DMS79 treated with DMSO at 0.1 percent for 48 hours (cell line): ENCODE measurements at places on chromosomes 12 and 14.

DNA sequence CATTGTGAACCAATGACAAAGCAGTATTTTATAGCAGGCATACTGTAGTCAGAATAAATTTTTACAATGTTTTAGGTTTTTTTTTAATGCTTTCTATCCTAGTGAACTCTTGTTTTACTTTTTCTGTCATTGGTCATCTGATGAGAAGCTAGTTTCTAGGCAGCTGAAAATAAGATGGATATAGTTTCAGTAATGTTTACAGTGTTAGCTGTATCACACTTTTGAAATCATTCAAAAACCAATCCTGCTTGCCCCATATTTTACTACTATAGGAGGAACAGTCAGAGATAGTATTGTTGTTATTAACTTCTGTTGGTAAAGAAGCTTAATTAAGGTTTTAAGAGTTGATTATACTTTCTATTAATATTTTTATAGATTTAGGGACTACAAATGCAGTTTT lies 24.5 kb downstream of the USP15 start:
- no peak for DNase-seq

DNA sequence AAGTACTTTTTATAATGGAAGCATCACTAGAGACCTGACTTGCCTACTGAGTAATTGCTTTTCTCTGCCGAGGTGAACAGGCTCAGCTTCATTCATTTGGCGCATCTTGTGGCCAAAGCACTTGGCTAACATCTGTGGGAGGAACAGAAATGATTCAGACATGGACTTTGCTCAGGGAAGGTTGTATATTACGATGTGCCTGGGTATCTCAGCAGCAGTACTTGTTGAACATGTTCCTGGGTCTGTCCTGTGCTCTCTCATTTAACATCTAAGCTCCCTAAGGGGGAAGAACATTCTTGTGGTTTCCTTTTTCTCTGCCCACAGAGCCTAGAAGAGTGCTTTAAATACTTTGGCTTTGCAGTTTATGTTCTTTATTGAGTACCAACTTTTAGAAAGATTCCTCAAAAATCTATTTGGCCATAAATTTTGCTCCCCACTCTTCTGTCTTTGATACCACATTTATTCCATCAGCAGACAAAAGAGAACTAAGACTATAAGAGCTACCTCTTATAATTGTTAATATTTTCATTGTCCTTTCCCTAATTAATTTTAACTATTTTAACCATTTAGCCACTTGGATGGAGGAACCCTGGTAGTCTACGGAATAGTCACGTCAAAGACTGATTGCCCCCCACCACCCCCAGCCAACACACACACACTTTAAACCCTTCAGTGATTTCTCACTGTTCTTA lies 101.2 kb upstream of the EGLN3 start:
- no peak for DNase-seq

DNA sequence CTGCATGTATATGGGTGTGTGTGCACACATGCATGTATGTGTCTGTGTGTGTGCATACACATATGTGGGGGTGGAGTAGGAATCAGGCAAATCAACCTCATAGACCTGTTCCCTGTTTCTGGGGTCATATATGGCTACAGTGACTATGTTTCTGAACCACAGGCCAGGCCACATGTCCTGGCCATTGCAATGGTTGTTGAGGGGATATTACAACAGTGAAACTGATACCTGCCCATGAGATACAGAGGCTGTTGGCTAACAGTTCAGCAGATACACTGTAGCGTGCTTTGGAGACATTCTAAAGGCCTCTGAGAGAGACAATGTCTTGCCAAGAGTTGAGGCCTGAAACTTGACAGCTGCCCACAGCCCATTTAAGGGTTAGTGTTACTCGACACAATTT lies 47.3 kb upstream of the FOS start:
- no peak for DNase-seq

DNA sequence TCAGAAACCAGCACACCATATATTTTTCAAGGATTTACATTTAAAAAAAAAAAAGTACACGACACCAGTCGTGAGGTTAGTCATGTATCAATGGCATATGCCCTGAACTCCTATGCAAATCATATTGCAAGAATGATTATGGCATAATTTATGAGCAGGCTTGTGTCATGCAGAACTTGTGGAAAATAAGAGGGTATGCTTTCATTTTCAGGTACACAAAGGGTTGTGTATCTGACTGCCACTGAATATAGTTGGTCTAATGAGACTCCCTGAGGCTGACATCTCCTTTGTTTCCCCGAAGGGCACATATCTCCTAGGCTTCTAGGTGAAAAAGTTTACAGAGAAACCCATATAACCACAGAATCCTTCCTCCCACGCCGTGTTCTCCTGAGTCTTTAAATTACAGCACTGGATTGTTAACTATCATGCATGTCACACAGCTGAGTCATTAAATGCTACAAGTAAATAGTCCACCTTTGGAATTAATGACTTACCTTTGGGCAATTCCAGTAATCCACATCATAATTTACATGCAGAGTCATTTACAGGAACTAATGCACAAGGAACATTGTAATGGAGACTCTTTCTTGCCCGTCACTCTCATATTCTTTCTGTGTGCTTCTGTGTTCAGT lies 356.7 kb upstream of the DIO2 start:
- no peak for DNase-seq

DNA sequence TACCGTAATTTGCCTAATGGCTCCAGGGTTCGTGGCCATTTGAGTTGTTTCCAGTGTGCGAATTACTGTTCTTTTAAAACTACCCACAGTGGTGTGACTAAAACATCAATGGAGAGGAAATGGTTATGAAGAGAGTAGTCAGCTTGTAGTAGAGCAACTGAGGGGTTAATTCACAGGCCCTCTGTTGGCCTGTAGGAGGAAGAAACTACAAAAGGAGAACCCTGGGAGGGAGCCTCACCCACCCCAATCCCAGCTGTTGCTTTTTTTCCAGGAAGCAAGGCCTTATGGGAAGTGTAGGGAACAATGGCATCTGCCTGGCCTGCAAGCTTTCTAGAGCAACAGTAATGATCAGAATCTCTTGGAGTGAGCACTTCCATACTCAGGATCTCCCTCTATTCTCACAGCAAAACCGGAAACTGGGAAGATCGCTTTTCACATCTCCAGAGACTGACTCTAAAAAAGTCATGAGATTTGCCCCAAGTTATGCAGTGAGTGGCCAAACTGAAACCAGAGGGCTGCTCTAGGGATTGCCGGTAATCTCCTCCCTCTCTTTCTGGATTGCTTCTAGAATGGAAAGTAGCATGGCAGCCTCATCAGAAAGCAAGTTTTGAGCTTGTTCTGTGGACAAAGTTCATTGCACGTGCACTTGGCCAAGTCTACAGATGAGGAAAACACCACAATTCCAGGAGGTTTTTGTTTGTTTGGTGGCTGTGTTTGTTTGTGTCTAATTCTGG lies 125.3 kb upstream of the PWP1 start:
- DNase-seq: no peak

DNA sequence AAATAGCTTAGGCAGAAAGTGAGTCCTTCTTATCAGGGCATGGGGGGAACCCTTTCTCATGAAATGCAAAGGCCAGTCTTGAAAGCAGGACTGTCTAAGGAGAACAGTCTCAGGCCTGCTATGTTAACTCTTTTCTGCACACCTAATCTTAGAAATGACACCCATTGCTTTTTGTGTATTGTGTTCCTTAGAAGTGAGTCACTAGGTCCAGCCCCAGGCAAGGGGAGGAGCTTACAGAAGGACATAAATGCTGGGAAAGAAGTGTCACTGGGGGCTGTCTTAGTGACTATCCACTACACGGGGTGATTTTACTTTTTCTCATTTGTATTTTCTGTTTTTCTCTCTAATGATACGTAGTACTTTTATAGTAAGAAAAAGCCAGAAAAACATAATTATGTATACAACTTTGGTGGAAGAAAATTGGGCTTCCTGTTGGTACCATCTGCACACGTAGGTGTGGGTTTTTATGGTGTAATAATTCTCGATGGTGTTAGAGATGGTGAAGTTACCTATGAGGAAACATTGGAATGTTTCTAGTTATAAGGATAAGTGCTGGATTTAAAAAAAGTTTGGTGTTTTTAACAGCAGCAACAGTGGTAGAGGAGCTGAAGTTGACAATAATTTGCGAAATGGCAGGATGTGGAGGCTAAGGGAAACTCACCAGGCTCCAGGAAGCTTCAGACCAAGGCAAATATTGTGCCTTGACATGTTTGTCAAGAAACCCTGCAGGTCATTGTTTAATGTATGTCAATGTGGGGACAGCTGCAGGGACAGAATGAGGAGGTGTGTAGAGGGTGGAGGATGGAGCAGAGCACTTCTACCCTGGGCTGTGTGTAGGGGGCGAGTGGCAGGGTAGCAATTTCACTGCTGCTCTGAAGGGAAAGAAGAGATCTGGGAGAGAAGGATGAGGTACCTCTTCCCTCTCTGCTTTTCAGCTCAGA lies 214.9 kb downstream of the KTN1 start:
- no peak for DNase-seq

DNA sequence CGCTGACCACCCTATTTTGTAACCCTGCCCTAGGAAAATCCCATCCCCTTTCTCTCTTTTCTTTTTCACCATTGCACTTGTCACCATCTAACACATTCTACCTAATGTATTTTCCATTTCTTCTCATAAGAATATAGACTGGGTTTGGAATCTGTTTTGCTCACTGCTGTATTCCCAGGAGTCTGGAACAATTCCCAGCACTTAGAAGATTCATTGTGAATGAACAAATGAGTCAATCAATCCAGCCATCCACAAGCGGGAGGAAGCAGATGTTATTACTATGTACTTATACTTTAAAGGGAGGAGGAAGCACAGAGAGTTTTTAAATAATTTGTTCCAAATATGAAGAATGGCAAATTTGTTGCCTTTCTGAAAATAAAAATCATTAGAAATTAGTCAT lies 142.1 kb downstream of the KIF21A start:
- DNase-seq: no peak

DNA sequence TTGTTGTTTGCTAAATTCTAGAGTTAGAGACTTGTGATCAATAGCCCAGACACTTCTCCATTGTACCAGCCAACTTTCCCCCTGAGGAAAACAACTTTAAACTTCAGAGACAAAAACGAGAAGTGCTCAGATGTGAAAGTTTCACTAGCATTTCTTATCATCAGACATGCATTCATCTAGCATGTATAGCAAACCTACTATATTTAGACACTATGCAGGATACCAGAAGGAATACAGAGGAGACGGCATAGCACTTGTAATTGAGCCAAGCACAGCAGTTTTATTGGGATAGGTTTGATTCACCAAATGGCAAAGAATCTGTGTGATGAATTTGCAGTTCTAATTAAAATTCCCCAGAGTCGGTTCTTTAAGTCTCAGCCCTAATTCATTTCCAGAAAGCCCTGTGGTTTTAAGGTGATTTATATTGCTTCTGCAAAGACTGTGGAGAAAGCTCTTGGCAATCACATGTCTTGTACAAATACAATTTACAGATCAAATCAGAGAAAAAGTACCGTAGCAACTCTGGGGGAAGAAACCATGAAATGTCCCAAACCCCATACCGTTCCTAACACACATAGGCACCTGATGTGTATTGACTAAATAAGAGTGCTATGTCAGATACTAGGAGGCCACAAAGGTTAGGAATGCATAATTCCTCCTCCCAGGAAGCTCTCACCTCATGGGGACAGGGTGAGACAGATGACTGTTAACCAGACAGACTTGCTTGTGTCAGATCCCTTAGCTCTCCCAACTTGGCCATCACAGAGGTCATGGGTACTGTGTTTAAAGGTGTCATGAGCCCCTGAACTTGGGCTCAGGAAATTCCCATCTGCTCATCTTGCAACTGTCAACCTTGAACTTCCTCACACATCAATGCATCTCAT lies 69.6 kb upstream of the KRAS start:
- DNase-seq: no peak

GRCh38 chr14:49982501-49982951 lies 89.6 kb downstream of the ARF6 start:
- no peak for DNase-seq

- DNase-seq: no peak
Measured at GRCh38 chr12:1837541-1838204, 17.3 kb downstream of the LRTM2 start.

GRCh38 chr14:63727231-63727735 lies 582 bp downstream of the SGPP1 start:
- peak; percentile 37 for DNase-seq

- no peak for DNase-seq
Measured at GRCh38 chr12:114967151-114967550, 283.2 kb upstream of the TBX3 start.

GRCh38 chr12:11861864-11862600 lies 208.7 kb upstream of the BCL2L14 start:
- DNase-seq: no peak

GRCh38 chr12:113996026-113996425 lies 29.9 kb upstream of the RBM19 start:
- peak; percentile 73 for DNase-seq

DNA sequence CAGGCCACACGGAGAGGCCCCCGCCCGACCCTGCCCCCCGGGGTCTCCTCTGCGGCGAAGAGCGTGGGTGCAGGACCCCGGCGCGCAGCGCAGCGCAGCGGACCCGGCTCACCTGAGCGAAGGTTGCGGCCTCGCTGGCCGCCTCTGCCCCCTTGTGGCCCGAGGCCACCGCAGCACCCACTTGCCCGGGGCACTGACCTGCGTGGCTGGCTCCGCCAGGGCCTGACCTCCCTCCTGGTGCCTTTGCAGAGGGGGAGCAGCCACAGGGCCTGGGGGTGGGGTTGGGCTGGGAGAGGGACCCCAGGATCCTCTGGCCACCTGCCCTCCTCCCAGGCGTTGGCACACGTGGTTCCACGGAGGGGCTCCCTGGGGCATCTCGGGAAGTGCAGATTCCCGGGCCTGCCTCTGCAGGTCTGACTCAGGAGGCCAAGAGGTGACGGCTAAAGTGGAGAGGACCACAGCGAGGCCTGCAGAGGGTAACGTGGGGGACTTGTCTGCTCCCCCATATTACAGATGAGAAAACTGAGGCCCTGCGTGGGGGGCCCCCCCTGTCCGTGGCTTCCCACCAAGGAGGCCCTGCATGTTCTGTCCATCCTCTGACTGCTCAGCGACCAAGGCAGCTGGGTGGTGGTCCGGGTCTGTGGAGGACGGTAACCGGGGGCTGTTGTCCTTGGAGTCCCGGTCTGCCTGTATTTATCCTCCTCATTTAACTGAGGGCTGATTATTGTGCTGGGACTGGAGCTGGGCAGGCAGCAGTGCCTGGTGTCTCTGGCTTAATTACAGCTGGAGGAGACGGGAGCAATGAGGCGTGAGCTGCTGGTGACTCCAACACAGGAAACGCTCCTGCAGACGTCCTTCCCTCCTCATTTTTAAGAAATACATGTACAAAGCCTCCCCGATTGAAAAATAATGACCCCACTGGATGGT lies 67.9 kb upstream of the BEGAIN start:
- peak; percentile 42 for DNase-seq

- DNase-seq: no peak
Measured at GRCh38 chr12:122681814-122682213, 21.3 kb downstream of the HCAR2 start.

GRCh38 chr12:12051668-12052067 lies 19.1 kb upstream of the BCL2L14 start:
- no peak for DNase-seq
